ENCODE measurements at places on chromosomes 16 and 17.

GRCh38 chr16:15704545-15704987 is 54.5 kb downstream of the NDE1 start:
- DNase-seq, result peak; percentile 67

GRCh38 chr17:4539025-4539424 is 16.2 kb downstream of the MYBBP1A start:
- no peak for DNase-seq

DNA sequence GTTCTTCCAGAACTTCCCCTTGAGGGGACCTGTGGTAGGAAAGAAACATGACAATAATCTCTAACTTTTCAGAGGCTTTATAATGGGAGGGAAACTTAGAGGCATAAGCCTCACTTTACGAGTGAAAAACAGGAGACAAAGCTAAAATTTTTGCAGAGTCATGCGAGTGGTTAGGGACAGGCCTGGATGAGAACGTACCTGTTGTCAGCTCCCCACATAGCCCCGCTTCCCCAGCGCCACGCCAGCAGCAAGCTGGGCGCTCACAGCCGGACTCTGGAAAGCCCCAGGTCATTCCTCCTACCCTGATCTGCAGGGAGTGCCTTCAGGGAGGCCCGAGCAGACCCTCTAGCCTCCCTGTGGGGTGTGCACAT is 53.6 kb downstream of the LDHD start:
- no peak for DNase-seq

DNA sequence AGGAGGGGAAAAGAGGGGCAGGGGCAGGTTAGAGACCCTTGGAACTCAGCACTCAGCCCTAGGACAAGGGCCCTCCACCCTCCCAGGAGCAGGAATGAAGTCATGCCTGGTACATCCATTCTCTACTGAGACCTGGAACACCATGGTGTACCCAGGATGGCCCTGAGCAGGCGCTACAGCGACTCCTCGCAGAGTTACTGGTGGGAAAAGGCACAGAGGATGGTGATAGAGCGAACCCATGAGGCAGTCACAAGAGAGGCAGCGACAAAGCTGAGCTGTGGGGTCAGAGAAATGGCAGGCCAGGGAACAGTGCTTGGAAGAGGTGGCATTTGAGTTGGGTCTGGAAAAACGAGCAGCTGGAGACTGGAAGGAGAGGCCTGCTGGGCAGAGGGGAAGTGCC is 37.5 kb downstream of the SRCIN1 start:
- no peak for DNase-seq

GRCh38 chr17:50194934-50195865 is 6.2 kb downstream of the COL1A1 start:
- no peak for DNase-seq

DNA sequence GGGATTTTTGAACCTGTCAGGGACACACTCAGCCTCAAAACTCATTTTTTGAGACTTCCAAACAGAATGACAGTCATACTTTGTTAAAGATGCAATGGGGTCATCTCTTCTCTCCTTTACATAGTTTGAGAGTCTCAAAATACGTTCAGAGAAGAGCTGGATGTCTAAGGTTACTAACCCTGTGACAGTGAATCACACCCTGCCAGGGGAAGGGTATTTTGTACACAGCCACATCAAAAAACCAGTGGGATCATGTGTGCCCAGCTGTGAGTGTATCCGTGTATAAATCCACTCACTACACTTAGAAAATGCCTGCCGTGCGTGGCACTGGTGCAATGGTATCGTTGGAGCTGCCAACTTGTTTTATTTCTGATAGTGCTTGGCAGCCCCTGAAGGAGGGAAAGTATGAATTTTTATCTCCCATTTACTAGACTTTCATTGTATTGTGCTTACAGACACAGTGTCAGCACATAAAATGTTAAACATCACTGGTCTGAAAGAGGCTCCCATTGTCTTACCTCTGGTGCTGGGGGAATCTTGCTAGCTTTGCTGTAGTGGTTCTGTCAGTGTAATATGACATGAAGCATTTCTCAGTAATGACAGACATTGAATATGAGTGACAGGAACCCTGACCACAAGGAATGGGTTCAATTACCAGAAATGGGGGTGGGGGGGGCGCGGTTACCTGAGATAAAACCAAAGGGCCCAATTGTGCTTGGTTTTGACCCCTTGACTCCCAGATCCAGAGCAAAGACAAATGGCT is 256.3 kb downstream of the FTO start:
- DNase-seq, result no peak

GRCh38 chr17:79845601-79845949 is 6.3 kb upstream of the CBX4 start:
- no peak for DNase-seq

DNA sequence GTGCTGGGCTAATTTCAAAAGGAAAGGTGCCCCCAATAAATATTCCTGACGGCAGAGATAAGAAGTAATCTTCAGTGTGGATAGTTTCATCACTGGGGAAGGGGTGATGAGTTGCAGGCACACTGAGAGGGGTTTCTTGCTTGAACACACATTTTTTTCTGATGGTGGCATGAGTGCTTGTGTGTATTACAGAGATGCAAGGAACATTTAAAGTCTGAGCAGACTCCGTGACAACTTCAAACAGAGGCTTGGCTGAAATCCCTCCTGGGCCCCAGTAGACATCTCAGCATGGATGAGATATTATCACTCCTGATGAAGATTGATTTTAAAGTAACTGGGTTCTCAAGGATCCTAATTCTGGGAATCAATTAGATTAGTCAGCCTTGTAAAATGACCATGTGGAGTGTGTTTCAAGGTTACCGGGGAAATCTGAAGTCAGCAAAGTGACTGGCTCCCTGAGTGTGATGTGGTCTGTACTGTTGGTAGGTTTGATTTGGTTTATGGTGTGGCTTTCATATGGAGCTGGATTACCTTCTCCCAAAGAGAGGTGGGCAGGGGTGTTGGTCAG is 435.8 kb upstream of the EEF2KMT start:
- no peak for DNase-seq

DNA sequence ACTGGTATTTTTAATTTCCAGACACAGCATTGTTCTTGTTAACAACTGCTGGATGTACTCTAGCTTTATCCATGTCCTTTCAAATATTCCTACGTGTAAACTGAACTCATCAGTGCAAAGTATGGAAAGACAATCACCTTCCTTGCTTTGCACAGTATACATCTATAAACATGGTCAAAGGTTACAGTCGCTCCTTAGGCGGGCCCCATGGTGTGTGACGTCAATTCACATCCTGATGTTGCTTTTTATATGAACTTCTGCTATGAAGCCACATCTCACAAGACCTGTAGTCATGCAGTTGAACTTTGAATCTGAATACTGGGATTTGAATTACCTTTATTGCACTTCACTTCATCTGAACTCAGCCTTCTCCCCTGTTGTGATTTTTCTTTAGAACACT is 447.6 kb upstream of the PSMD7 start:
- DNase-seq, result no peak

DNA sequence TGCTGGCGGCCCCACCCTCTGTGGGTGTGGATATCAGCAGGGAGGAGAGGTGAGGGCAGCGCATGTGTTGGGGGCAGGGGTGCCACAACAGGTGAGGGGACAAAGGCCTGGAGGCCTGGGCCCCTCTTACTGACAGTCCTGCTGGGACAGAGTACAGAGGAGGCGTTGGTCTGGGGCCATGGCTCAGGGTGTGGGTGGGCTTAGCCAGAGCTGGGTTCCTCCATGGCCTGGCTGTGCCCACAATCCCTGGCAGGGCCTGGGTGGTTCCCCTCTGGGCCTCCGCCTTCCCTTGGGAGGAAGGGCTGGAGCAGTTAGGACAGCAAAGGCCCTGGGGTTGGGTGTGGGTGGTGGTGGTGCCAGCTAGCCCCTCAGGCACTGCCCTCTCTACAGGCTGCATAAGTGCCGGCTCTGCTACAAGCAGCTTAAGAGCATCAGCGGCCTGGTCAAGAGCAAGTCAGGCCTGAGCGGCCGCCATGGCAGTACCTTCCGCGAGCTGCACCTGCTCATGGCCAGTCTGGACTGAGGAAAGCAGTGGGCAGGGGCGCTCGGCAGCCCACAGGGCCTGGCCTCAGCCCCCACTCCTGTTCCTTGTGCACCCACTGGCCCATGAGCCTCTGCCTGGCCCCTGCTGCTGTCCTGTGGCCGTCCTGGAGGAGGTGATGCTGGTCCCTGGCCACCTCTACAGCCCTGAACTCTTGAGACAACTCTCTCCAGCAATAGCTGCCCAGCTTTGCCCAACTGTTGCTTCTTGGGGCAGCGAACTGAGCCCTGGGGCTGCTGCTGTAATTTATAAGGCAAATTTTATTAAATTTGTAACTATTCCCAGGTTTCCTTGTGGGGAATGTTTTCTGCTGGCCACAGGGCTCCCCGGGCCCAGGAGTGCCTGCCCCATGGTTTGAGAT is 21.1 kb downstream of the KATNB1 start:
- DNase-seq, result no peak

DNA sequence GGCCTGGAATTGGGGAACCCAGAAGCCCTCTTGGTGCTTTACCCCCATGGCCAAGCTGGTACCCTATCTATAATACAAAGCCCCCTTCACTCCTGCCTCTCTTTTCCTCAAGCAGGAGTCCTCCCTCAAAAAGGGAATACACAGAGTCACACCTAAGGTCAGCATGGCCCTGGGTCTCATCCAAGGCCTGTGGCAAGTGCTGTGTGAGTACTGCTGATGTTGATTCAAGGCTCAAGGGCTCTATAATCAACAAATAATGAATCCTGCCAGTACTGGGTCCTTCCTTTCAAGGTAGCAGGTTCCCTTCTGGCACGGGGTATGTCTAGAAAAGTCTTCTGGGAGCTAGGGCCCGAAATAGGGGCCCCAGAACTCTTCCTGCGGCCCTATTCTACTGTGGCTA is 187.3 kb downstream of the CYB561 start:
- DNase-seq, result no peak

DNA sequence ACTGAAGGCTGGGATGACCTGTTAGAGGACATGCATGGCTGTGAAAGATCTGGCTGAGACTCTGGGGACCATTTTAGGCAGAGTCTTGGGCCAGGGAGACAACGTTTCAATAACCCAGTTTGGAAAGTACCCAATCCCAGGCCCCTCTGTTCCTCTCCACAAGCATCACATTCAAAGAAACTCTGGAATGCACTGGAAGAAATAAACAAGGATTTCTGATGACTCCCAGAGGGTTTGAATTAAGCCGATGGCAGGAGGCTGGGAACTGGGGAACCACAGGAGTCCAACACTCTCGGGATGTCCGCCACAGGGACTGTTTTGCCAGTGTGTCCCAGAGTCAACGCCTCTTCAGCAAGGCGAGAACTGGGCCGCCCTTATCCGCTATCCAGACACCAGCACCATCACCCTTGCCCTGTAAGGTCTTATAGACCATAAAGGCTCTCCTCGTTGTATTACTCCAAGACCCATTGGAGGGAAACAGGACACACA is 3.3 kb downstream of the PMP22 start:
- DNase-seq, result no peak

- no peak for DNase-seq
Observed at GRCh38 chr17:40576113-40576740, 11.0 kb upstream of the CCR7 start.

DNA sequence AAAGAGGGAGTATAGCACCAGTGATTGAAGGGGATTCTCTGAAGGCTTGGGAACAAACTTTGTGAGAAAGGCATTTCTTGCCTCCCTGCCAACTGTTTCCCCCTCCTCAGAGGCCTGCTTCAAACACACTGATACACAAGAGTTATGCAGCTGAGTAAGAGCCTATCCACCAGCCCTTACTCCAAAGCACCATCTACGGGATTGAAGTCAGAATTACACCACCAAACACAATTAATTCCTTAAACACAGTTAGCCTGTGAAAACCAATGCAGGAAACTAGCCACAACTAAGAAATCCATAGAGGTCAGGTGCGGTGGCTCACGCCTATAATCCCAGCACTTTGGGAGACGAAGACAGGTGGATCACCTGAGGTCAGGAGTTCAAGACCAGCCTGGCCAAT is 138.3 kb downstream of the SHCBP1 start:
- DNase-seq, result no peak

DNA sequence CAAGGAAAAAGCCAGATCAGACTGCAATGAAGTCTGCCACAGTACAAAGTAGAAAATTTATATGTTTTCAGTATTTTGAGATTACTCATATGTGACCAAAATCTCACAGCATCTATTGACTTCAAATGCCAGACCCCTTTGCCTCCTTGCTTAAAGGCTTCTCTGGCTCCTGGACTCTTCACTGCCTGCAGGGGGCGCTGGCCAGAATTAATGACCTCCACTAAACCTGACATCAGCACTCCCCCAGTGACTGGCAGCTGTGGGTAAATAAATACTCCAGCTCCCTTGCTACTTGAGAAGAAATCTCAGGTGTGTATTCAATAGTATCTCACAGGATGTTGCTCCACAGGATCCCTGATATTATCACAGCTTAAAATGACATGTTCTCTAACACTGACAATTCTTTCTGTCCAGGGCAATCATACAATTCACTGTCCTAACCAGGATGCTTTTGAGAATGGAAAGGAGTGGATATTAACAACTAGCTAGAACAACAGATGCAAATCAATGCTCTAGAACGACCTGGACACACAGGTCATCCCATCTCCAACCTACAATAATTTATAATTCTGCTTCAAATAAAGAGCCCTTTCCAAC is 4.0 kb downstream of the BECN1 start:
- peak; percentile 55 for DNase-seq

DNA sequence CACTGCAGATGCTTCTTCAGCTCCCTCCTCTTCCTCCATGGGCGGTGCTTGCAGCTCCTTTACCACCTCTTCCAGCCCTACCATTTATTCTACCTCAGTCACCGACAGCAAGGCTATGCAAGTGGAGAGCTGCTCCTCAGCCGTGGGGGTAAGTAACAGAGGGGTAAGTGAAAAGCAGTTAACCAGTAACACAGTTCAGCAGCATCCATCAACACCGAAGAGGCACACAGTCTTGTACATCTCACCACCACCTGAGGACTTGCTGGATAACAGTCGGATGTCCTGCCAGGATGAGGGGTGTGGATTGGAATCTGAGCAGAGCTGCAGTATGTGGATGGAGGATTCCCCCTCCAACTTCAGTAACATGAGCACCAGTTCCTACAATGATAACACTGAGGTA is 79.3 kb downstream of the NQO1 start:
- no peak for DNase-seq

DNA sequence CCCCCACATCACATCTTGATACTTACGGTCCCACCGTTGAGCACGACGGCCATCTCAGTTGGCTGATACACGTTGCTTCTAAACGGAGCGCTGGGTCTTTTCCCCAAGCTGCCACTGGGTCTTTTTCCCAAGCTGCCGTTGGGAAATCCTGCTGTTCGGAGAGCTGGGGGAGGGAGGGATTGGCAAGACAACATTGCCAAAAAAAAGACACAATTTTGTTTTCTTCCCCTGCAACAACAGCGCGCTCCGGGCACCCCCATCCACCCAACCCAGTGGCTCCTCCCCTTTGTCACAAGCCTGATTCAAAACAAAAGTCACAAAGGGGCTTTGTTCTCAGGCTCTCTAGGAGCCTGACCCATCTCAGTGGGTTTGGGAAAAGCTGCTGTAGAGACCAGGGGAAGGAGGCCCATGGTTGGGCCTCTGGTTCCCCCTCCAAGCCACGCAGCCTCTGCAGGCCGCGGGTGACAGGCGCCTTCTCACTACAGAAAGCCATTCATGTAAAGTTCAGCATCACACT is 22.8 kb downstream of the GPRC5B start:
- DNase-seq, result no peak
